ENCODE measurements at places on chromosomes 2 and 18.

GRCh38 chr2:215080545-215080944 is 57.9 kb downstream of the ABCA12 start:
- no peak for DNase-seq

DNA sequence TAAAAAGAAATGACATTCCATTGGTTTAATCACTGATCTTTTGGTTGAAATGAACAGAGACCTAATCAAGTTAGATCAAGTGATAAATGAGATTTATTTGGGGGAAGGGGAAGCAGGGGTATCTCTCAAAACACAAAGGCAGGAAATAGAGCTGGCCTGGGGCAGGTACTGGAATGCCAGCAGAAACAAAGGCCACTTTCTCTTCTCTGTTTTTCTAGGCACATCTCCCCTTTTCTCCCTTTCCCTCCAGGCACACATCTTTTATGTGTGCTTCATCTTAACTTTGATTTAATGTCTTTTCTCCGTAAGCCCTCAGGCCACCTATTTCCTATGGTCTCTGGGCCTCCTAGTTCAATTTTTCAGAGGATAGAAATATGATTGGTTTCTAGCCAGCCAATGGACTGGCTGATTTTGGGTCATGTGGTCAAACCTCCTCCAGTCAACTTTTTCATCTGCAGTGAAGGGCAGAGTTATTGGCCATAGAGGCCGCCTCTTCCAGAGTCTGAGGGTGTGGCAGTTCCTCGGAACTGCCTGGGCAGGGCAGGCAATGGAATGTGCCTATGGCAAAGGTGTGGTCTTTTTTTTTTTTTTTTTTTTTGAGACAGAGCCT is 58.9 kb upstream of the FAM136A start:
- DNase-seq = no peak

DNA sequence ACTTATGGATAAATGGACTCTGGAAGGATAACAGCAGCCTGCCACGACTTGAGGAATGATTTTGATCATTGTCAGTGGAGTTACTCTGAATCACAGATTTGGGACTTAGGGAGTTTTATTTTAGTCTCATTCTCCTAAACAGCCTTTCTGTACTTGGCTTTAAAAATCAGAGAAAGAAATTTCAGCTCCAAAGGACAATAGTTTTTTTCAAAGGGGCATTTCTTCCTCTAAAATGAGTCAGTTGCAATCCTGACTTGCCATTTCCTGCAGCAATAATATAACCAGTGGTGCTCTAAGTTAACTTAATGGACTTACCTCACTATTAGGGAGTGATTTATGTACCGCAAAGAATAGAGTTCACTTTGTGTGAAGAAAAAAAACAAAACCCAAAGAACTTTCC is 35.1 kb upstream of the MTX2 start:
- no peak for DNase-seq

DNA sequence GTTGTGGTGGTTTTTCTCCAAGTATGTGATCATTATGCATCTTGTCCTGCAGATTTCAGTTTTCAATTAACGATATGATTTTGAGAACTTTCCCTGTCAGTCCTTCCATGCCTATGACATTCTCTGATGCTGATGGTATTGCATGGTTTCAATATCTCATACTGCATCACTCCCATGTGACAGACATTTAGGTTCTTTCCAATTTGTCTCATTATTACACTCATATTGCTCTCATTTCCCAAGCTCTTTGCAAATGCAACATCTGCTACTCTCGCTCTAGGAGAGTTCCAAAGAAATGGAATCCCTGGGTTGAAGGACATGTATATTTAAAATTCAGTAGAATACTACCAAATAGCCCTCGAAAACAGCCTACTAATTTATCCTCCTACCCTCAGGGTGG is 125.5 kb downstream of the MARCHF4 start:
- DNase-seq = no peak

DNA sequence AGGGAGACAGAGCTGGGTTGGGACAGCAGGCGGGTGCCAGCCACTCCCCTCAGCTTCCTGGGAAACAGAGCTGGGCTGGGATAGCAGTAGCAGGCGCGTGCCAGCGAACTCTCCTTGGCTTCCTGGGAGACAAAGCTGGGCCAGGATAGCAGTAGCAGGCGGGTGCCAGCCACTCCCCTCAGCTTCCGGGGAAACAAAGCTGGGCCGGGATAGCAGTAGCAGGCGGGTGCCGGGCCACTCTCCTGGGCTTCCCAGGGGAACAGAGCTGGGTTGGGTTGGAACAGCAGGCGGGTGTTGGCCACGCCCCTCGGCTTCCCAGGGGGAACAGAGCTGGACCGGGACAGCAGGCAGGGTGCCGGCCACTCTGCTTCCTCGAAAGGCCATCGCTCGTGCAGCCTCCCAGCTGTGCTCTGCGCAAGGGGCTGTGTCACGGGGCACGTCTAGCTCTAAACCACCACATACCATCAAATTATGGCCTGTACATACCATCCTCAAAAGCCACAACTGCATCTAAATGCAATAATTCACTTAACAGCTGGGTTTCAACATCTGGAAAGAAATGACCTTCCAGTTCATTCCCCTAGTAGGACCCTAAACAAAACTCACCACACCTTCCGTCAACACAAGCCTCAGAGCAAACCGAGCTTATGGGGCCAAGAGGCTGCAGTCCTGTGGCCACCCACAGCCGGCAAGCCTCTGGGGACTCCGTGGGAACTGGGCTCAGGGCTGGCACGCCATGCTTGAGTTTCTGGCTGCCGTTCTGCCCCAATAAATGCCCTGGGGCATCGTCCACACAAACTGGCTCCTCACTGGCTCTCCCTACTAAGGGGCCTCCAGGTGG is 228.3 kb downstream of the TWIST2 start:
- DNase-seq = no peak

DNA sequence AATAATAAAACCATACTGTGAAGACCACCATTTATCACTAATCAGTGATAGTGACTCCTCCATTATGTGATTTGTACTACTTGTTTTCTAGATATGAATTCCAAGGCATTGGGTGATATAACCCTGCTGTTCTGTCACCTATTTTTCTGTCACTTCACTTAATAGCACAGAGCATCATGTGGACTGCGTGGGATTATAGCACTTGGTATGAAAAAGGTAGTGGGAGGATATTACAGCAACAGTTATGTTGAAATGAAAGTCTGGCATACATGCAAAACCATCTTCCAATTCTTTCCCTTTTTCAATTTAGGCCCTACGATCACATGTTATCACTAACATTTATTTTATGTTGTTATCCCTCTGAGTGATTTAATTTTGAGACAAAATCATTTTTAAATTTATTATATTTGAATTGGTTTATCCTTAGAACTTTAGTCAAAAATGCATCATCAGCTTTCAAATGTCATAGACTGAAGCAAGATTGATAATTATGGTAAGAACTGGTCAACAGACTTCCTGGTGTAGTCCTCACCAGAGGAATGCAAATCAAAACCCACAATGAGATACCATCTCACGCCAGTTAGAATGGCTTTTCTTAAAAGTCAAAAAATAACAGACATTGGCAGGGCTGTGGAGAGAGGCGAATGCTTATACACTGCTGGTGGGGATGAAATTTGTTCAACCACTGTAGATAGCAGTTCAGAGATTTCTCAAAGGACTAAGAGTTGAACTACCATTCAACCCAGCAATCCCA is 242.6 kb downstream of the IKZF2 start:
- no peak for DNase-seq

DNA sequence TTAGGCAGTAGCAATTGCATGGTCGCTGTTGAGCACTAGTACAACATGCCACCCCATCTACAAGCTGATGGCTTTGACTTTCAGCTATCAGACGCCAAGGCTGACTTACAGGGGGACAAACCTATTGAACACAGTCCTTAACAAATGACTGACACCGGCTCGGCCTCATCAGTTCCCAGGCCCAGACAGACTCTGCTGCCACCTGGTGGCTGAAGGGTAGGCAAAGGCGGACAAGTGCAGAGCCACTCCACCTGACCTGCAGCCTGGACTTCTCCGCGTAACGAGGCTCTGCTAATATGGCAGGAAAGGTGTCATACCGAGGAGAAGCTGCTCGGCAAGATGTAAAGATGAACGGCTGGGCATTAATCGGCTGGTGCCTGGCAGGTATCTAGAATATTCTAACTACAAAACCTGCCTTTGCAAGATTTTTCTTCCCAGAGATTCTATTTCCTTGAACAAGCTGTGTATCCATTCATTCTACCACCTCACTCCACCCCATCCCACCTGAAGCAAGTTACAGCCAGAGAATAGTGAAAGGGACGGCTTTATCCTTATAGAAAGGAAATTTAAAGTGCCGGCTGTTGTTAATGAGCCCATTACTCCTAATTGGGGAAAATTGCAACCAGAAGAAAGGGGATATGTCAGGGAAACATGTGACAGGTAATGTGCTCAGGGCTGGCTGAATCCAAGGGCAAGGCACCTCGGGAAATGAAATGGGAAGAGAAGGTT is 67.4 kb downstream of the STEAP3 start:
- DNase-seq = peak; percentile 10

- no peak for DNase-seq
Measured at GRCh38 chr2:191854382-191855372, 7.8 kb upstream of the CAVIN2 start.

DNA sequence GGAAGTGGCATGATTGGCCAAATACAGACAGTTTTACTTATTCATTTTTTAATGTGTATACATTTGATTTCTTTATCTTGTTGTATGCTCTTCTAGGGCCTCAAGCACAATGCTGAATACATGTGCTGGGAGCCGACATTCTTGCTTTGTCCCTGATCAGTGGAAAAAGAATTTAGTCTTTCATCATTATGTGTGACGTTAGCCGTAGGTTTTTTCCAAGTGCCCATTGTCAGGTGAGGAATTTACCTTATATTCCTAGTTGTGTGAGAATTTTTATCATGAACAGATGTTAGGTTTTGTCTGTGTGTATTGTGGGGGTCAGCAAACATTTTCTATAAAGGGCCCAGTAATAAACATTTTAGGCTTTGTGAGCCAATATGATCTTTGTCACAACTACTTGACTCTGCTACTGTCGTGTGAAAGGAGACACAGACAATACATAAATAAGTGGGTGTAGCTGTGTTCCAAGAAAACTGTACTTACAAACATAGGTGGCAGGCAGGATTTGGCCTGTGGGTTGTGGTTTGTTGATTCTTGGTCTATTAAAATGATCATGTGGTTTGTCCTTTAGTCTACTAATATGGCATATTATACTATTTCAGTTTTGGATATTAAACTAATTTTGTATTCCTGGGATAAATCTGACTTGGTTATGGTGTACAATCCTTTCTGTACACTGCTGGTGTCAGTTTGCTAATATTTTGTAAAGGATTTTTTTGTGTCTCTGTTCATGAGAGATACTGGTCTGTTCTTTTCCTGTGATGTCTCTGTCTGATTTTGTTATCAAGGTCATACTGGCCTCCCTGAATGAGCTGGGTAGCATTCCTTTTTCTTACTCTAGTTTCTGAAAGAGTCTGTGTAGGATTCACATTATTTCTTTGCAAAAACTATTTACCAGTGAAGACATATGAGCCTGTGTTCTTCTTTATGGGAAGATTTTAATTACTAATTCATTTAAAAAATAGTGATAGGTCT is 132.2 kb upstream of the SMAD7 start:
- DNase-seq = no peak

DNA sequence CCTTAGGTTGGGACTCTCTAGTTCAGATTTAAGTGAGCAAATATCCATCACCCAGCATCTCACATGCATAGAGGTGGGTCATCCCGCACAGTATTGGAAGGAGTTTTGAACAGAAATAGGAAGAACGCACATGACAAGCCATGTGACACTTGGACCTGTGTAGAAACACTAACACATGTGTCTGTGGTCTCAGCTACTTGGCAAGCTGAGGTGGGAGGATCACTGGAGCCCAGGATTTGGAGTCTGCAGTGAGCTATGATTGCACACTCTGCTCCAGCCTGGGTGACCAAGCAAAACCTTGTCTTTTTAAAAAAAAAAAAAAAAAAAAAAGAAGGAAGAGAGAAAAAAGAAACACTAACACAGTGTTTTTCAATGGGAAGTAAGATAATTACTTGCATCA is 5.4 kb upstream of the MTCL1 start:
- no peak for DNase-seq

DNA sequence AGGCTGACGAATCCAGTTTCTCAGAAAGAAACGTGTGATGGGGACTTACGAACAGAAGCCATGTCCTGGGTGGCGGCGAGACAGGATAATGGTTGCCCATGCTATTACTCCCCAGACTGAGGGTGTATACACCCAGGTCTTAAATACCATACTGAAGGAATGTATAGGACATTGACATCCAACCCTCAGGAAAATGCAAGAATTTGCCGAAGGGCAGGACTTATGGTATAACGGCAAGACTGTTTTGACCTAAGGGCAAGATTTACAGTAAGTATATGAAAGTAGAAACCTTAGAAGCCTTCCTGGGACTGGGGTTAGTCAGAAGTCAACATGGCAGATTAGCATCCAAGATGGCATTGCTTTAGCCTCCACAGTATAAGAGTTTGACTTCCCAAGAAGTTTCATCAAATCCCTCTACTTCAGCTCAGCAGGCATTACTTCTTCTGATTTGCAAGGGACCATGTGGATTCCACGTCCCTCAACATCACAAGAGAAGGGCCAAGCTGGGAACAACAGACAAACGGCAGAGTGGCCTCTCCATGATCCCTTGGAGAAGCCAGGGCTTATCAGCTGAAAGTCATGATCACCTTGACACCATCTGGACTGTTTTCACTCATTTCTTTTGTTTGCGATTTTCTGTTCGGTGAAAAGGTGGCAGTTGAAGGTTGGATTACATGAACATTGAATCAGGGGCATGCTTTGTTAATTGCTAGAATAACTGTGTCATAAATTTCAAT is 21.1 kb downstream of the ST3GAL5 start:
- no peak for DNase-seq

DNA sequence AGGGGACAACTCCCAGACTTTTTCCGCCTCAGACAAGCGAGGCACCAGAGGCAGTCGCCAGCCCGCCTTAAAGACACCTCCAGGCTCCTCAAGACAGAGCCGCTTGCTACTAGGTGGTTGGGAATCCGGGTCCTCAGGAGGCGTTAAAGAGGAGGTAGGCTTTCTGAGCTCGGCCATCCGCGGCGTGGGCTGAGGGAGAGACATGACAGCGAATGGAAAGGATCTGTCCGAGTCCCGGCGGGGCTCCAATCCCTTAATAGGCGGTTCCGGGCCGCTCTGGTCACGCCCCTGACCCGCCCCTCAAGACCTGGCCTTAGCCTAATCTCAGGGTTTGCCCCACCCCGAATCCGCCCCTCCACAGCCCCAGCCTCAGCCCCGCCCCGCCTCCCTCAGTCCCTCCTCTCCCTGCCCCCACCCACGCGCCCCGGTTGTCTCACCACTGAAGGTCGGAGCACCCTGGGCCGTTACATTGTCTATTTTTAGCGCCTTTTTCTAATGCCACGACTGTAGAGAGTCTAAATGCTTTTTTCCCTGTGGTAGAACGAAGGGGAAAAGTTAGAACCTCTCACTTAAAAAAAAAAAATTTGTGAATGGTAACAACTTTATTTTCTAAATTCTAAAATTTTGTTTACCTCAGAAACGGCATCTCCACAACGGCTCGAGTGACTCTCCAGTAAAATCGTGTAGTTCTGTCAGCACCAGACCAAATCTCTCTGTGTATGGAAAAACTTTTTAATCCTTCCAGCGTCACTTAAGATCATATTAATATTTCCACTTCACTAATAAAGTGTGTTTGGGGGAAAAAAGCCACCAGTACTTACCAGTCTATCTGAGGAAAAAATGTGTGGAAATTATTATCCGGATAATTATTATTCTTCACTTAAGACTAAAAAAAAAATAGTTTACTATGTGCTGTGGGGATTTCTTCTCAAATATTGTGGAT is at the start of gene RAD51AP2:
TSS of gene RAD51AP2 (minus strand) at position 229 of the 943 bp plus-strand sequence. CDS start at position 204, 25 bp downstream.
- peak; percentile 57 for DNase-seq

All from foreskin melanocyte (primary cell).